T-helper 1 cell (primary cell): ENCODE measurements at places on chromosomes 1 and 21.

GRCh38 chr1:6329851-6330250 lies 63.7 kb downstream of the ACOT7 start:
- no peak for DNase-seq

- no peak for DNase-seq
Observed at GRCh38 chr1:32957017-32957416, 7.6 kb downstream of the RNF19B start.

DNA sequence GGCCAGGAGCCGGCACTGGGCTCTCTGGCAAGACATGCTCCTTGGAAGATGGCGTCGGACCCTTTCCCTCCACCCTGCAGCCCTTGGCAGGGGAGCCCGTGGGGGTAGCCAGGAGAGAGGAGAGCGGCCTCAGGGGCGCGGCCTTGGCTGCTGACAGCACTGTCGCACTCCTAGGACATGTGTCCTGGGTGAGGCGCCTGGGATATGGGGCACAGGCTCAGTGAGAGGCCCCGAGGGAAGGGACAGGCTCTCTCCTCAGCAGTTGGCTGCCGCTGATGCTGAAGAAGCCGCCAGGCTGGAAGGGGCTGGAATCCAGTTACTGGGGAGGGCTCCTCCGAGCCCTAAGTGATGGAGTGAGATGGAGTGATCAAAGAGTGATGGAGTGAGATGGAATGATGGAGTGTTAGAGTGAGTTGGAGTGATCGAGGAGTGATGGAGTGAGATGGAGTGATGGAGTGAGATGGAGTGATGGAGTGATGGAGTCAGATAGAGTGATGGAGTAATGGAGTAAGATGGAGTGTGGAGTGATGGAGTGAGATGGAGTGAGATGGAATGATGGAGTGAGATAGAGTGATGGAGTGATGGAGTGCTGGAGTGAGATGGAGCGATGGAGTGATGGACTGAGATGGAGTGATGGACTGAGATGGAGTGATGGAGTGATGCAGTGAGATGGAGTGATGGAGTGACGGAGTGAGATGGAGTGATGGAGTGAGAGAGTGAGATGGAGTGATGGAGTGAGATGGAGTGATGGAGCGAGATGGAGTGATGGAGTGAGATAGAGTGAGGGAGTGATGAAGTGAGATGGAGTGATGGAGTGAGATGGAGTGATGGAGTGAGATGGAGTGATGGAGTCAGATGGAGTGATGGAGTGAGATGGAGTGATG lies 27.6 kb upstream of the PKP1 start:
- DNase-seq = no peak

- DNase-seq = no peak
Observed at GRCh38 chr1:183837062-183837461, 32.1 kb downstream of the RGL1 start.

GRCh38 chr1:155882766-155883165 lies 23.4 kb downstream of the SYT11 start:
- DNase-seq = no peak

DNA sequence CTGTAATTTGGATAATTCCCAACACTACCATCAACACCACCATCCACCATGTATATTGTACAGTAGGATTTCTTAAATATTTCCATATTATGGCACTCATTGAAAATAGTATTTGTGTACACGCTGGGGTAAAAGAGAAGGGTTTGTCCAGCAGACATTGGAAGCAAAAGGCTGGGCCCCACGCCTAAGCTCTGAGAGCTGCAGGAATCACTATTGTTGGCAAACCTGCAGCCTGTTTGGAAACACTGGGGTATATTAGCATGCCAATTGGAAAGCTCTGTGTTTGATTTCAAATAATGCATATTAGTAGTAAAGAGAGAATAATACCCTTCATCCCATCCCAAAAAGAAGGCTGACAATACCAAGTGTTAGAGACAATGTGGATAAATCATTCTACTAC lies 81.5 kb upstream of the DPYD start:
- no peak for DNase-seq

DNA sequence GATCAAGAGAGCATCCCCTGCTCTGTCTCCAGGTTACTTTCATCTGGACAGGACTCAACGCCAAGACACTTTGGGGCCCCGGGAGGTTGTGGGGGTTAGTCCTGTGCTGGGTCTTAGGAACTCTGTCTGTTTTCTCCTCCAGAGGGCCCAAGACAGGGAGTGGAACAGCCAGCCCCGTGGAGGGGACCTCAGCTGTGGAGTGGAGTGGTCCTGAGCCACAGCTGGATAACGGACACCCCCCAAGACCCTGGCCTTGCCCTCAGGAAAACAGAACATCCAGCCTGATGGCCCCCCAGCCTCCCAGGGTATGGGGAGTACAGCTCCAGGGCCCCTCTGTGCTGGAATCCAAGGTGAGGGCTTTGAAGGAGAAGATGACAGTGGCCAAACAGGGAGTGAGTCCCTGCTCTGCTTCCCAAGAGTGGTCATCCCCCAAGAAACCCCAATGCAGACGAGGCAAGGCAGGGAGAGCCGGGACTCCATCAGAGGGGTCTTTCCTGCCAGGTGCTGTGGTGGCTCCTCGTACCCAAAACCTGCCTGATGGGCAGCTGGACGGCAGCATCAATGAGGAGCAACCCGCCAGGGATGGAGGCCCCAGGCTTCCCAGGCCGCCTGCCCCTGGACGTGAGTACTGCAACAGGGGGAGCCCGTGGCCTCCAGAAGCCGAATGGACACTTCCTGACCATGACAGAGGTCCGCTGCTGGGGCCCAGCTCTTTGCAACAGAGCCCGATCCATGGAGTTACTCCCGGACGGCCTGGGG lies 3.5 kb downstream of the KIAA1614 start:
- DNase-seq = no peak
